ENCODE measurements at places on chromosomes 11 and 22.
A peak's percentile ranks its signal among the peaks of the same experiment; 100 is the strongest.

- DNase-seq = no peak
Measured at GRCh38 chr11:12361682-12362081, 15.7 kb upstream of the PARVA start.

GRCh38 chr11:75548595-75549272 lies 13.3 kb upstream of the SERPINH1 start:
- no peak for DNase-seq

DNA sequence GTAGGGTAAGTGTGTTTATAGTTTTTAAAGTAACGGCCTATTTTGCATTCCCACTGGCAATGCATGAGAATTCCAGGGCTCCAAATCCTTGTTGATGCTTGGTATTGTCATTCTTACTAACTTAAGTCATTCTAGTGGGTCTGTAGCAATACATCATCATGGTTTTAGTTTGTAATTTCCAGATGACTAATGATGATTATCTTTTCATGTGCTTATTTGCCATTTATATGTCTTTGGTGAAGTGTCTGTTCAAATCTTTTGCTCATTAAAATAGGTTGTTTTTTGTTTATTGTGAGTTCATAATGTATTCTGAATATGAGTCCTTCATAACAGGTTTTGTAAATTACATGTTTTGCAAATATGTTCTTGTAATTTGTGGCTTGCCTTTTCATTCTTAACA lies 31.2 kb downstream of the MTMR3 start:
- no peak for DNase-seq

- no peak for DNase-seq
Measured at GRCh38 chr22:44394246-44395117, 81.7 kb upstream of the SHISAL1 start.

DNA sequence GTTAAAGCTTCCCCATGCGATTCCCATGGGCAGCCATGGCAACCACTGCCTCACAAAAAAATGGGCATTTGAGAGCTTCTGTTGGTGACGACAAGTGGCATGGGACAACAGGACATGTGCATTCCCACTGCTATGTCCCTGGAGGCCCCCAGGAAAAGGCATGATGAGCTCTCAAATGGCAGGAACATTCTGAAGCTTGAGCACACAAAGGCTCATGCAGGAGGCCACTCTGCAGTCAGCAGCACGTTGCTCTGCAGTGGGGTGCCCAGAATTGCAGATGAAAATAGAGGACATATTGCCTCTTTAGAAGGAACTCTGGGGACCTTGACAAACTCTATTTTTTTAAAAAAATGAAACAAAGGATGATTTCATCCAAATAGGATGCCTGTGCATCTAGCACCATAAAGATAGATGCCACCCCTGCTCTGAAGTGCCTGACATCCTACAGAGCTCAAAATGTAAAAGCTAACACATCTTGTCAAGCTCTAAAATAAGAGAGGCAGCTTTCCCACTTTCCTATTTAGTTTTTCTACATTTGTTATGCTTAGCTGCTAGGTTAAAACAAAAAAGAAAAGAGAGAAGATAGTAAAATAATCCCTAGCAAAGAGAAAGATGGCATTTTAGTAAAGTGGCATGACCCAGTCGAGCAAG lies 277.6 kb upstream of the ZC3H12C start:
- no peak for DNase-seq

GRCh38 chr11:119863851-119864601 lies 135.0 kb upstream of the NECTIN1 start:
- DNase-seq = no peak

- no peak for DNase-seq
Measured at GRCh38 chr11:66247295-66247694, 21.1 kb upstream of the RAB1B start.

DNA sequence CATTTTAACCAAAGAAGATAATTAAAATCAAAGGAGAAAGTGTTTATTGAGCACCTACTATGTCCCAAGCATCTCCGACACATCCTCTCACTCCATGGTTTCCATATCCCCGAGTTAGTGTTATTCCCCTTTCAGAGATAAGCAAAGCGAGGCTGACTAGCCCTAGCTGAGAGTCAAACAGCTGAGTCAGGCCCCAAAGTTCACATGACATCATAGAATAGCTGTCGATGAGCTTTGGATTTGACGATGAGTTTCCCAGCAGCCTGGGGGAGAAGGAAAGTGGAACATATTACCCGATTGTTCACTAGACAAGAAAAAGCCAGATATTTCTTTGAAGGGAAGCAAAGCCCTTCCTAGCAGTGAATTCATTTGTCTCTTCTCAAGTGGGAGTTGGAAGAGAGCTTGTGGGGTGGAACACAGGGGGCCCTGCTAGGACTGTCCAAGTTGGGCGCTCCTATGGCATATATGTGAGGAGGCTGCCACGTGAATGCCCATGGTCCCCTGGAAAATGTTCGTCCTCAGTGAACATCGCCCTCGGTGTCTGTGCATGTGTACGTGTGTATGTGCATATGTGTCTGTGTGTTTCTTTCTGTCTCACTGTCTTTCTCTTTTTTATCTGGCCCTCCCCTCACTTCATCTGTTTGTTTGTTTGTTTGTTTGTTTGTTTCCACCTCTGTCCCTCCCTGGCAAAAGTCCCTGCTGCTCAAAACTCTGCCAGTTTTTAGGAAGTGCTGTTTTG lies 493 bp upstream of the CYTH4 start:
- peak; percentile 42 for DNase-seq

- no peak for DNase-seq
Measured at GRCh38 chr11:30876663-30877396, 290.7 kb upstream of the MPPED2 start.

DNA sequence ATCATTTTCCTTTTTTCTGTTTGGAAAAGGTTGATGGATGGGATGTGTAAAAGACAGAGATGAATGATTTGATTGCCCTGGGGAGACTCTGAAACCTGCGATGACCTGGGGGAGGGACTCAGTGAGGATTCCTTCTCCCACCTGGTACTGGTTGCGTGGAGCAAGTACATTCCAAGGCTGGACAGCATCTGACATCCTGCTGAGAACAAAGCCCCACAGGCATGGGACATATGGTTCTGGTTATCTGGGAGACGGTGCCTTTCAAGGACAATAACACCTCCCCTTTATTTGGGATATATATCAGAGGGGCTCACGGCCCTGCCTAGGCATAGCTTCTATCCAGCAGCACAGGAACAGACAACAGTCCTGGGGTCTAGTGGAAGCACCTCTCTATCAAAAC lies 527.8 kb downstream of the METTL15 start:
- no peak for DNase-seq

GRCh38 chr11:2701230-2701629 lies 1.4 kb upstream of the KCNQ1OT1 start:
- DNase-seq = no peak

GRCh38 chr22:49927483-49928184 lies 9.2 kb downstream of the CRELD2 start:
- DNase-seq = no peak

- DNase-seq = no peak
Measured at GRCh38 chr11:120682866-120683265, 171.3 kb downstream of the GRIK4 start.

DNA sequence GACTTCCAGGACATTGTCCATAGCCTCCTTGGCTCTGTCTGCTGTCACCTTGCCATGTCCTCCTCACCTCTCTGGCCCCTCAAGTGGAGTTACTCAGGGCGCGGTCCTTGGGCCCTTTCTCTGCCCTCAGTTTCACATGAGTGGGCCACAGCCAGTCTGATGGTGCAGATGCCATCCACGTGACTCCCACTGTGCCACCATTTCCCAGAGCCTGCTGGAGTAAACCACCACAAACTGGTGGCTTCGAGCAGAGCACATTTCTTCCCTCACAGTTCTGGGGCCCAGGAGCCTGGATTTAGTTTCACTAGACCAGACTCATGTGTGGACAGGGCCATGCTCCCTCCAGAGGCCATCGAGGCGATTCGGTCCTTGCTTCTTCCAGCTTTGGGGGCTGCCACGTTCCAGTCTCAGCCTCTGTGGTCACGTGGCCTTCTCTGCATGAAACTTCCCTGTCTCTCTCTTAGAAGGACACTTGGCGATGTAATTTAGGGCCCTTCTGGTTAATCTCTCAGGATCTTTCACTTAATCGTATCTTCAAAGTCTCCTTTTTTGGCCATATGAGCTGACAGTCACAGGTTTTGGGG lies 14.6 kb downstream of the SMARCB1 start:
- no peak for DNase-seq
